ENCODE measurements at places on chromosomes 5 and 9.

DNA sequence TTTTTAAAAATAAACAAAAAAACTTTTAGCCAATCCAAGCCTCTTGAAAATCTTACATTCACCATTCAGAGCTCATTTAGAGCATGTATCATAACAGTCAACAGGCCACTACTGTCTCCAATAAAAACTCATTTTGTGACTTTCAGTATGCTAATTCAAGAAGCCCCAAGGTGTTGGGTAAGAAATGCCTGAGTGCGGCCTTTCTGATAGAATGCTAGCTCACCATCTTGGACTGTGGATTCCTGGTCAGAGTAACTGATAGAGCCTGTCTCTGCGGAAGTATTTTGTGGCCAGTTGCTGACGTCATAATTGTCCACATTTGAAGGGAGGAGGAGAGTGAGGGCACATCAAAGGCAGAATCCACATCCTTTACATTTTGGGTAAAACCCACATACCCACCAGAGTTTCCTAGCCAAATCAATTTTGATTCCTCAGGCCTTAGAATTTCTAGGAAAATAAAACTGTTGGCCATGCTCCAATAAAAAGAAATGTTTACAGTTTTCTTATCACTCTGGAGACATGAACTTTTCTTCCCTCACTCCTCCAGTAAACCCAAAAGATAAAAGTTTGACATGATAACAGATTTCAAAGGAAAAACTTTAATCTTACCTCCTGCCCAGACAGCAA is 41.1 kb upstream of the ERCC6L2 start:
- no peak for DNase-seq

DNA sequence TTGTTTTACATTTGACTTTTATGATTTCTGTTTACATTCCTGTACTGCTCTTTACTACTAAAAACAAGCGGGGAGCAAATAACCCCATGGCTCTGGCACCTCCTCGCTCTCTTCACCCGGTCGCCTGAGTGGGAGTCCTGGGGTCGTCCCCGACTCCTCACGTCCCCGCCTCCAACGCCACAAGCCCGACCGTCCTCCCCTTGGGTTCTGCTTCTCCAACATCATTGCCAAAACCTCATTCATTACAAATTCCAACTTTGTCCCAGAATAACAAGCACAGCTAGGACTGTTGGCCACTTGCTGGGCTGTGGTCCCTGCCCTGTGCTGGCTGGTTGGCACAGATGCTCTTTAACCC is 35.1 kb downstream of the MRPL36 start:
- DNase-seq: no peak

GRCh38 chr9:77125665-77126064 is 51.7 kb upstream of the VPS13A start:
- no peak for DNase-seq

DNA sequence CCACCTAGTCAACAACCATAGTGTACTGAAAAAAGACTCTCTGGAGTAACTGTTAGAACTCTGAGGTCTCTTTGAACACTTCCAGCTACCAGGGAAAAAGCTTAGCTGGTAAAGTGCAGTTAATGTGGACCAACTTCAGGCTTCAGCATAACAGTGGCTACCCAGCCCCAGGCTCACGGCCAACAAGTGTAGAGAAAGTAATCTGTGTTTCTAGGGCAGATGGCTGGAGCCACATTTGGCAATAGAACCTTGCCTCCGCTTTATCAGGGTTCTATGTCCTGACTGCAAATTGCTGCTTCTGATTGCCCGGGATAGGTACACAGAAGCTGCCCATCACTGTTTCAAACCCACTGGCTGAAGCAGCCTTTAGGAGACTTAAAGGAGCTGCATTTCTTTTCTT is 76.0 kb upstream of the SIMC1 start:
- DNase-seq: no peak

- no peak for DNase-seq
Observed at GRCh38 chr5:68396722-68397121, 181.2 kb downstream of the PIK3R1 start.

DNA sequence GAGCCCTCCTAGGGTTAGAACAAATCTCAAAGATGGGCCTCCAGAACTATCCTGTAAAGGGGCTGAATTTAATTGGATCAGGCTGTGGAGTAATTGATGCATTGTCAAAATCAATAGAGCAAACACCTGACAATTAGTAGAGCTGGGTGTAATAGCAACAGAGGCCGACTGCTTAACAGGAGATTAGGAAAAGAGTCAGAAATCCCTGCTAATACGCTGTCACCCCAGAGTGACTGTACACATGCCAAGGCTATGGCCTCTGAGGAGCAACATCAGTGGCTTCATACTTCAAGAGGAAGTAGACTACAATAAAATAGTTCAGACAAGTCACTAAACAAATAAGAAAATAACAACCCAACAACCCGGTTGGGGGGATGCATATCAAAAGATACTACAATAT is 18.7 kb upstream of the GRPEL2 start:
- DNase-seq: no peak

- no peak for DNase-seq
Observed at GRCh38 chr5:5954275-5954598, 424.1 kb downstream of the MED10 start.

DNA sequence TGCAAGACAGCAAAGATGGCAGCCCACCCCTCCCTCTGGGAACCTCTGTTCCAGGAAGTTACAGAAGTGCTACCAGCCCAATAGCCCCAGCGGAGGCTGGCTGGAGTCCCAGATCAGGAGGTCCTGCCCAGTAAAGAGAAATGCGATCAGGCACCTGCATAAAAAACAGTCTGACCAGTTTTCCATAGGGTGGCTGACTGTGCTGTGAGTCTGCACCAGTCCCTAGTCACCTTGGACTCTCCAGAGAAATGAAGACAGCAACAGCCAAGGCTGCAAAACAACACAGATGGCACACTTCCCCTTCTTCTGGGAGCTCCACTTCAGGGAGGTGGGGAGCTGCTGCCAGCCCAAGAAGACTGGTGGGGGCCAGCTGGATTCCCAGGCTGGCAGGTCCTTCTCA is 265.5 kb upstream of the PCSK5 start:
- DNase-seq: no peak

DNA sequence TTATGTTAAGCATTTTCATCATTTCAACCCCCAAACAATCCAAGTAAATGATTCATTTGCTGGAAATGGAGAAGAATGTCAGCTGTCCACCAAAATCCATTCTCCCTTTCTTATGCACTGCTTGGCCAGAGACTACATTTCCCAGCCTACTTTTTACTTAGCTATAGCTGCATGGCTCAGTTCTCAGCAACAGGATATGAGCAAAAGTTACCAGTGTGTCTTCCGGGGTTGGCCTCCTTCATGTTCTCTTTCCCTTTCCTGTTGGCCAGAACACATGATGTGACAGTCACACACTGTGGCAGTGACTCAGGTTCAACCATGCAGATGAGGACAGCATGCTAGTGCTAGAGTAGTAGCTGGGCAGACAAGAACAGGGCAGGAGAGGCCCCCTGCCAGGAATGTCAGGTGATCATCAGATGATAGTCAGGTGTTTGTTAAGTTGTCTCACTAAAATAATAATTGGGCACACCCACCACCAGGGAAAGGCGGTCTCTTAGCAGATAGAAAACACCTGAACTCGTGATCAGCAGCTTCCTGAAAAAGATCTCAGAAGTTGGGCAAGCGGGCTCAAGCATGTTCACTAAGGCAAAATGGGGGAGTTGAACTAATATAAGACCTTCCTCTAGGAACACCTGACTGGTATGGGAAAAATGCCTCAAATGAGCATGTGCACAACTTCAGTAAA is 12.2 kb downstream of the GPR150 start:
- peak; percentile 39 for DNase-seq

DNA sequence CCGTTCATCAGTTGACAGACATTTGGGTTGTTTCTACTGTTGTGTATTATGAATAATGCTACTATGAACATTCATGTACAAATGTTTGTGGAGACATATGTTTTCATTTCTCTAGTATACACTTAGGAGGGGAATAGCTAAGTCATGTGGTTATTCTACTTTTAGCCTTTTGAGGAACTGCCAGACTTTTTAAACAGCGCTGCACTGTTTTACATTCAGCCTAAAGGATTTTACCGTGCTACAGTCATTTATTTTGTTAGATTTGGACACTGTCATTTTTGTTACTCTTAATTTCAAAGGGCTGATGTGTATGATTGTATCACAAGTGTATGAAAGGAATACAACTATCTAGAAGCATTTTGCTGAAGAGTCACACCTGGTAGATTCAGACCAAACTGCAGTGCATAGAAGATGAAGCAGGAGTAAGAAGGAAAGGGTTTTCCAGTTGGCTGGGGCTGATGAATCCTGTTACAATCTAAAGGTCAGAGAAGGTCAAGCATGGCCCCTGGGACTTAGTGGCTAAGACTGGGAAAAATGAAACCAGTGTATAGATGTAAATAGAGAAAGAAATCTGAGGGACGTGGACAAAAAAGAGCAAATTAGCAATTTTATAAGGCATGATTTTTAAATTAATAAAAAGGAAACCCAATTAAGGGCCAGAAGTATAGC is 509.7 kb downstream of the PSAT1 start:
- DNase-seq: no peak

DNA sequence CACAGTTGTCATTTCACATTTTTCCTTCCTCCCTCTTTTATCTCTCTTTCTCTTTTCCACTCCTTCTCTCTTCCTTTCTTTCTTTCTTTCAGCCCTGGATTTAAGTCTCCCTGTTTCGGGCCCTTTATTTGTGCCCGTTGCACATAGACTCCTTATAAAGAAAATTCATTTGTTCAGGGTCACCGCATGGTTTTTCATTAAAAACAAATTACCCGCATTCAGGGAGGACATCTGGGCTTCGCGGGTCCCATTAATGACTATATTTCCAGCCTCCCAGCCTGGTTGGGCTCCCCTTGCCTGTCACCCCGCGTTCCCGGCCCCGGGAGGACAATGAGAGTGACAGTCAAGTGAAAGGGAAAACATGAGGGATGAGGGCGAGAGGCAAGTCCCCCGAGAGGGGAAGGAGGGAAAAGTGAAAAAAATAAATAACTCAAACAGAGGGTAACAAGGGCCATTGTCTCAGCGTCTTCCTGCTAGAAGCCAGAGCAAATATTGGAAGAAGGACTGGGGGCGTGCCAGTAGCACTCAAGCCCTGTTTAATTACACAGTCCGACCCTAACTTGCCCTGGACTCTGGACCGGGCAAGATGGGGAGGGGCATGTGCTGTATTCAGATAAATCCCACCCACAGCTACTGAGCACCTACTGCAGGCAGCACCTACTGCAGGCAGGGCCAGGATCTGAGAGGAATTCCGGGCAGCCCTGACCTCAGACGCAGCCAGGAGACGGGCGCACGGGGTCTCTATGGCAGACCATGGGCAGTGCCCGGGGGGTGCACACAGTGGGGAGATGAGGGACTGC is 166.2 kb downstream of the PAX5 start:
- DNase-seq: no peak

- DNase-seq: no peak
Observed at GRCh38 chr5:54620141-54620933, 102.8 kb downstream of the SNX18 start.

DNA sequence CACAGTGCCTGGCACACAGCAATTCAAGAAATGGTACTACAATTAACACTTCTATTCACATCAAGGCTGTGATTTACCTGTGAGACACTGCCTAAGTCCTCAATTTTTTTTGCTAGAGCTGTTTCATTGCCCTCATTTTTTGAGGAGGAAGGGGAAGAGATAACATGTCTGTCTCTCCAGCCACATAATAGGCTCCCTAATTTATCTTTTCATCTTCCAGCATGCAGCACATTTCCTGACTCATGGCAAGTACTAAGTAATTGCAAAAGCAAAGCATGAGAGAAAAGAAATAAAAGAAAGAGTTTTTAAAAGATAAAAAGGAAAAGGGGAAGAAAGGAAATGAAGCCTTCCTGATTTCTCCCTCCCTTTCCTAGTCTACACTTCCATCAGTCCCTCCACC is 26.9 kb upstream of the RNF38 start:
- no peak for DNase-seq

GRCh38 chr5:172403817-172404216 is 50.5 kb downstream of the SH3PXD2B start:
- DNase-seq: no peak

GRCh38 chr9:120912958-120913646 is 13.5 kb downstream of the TRAF1 start:
- no peak for DNase-seq

DNA sequence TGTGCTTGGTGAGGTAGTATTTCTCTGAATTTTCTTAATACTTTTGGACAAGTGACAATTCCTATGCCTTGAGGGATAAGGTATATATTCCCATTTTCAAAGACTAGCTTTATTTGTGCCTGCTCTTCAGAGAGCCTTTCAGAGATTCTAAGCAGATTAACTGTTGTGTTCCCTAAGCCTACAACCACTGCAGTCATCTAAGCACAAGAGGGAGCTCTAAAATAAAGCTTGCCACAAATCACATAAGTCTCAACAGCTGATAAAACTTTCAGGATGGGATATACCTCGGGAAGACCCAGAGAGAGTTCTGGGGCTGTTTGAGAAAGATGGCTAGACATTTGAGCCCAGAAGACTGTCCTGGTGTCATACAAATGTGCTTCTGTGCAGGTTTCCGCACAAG is 157.3 kb downstream of the CYLC2 start:
- no peak for DNase-seq

- DNase-seq: no peak
Observed at GRCh38 chr5:131735393-131735792, 61.4 kb downstream of the FNIP1 start.

- no peak for DNase-seq
Observed at GRCh38 chr9:129964901-129965734, 77.9 kb downstream of the FNBP1 start.

DNA sequence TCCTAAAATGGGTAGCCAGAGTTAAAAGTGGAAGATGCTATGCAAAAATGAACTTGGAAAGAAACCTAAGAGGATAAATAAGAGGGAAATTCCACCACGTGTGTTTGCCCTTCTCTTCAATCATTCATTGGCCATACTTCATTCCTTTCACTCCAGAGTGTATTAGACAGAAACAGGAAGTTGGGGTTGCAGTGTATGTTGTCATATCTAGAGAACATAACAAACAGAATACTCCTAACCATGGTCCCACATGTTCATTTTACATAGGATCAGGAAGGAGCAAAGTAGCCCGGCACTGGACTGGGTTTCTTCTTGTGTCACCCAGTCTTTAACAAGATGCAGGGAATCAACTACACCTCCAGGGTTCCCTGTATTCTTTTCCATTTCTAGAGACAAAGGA is 7.6 kb upstream of the GPBP1 start:
- no peak for DNase-seq

DNA sequence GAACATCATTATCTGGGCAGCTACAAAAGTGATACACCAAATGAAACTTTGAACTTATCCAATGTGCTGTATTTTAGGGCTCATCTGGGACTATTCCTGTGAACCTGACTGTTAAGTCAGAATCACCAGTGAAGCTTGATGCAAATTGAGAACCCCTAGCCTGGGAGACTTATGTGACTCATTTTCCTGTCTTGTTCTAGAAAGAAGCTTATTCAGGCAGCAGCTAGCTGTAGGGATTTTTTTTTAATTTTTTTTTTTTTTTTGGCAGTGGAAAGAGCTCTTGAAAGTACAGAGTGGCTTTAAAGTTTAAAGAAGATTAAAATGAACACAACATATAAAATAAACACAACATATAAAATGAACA is 81.1 kb upstream of the TNFAIP8 start:
- DNase-seq: no peak

All from stimulated activated CD4-positive, alpha-beta T cell treated with anti-CD3 and anti-CD28 coated beads, TNF-alpha, amount 100 ng/mL, for 1 hour (primary cell).